ENCODE measurements at places on chromosomes 13 and 19.

GRCh38 chr13:39298951-39299350 is 260.7 kb downstream of the NHLRC3 start:
- no peak for DNase-seq

DNA sequence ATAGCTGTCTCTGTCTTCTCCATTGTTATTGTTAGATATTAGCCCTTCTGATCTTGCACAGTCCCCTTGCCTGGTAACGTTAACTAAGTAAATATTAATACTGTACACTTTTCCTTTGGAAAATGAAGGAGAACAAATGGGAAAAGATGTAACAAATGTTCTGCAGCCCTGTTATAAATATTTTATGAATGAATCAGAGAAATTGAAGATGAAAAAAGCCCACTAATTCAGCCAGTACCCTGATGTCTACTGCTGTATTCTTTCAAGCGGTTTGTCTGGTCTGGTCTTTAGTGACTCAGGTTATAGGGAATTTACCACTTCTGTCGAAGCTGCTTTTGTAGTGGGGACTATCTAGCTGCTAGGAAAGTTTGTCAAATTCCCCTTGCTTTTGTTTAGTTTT is 121.0 kb downstream of the COG6 start:
- no peak for DNase-seq

GRCh38 chr19:46784262-46785053 is 3.9 kb downstream of the SLC1A5 start:
- peak; percentile 91 for DNase-seq

GRCh38 chr13:23848019-23848418 is 41.2 kb downstream of the MIPEP start:
- DNase-seq: no peak

GRCh38 chr13:26946684-26947343 is 186.2 kb upstream of the GPR12 start:
- DNase-seq: peak; percentile 30

DNA sequence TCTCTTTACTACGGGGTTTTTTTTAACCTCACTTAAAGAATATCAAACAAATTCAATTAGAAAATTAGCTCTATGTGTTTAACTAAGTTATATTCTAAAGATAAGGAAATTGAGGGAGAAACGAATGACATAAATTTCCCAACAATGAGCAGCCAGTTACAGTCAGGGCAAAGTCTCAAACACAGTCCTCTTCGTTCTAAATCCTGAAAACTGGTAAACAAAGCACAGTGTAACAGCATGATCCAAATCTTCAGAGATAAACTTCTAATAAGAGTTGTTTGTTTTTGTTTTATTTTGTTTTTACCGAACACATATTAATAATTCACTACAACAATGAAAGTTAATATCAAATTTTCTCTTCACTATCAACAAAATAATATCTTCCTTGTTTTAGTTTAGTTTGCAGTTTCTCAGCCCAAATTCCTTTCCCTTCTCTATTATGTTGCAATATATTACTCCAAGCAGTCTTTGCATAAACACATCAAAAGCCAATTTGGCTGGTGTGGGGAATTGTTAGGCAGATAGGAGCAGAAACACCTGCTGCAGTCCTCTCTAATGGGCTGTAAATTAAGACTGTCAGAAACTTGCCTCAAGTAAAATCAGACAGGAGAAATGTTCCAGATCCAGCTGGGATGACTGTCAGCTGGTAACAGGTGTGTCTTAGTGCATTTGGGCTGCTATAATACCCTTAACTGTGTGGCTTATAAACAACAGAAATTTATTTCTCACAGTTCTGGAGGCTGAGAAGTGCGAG is 106.5 kb upstream of the SGCG start:
- DNase-seq: no peak

DNA sequence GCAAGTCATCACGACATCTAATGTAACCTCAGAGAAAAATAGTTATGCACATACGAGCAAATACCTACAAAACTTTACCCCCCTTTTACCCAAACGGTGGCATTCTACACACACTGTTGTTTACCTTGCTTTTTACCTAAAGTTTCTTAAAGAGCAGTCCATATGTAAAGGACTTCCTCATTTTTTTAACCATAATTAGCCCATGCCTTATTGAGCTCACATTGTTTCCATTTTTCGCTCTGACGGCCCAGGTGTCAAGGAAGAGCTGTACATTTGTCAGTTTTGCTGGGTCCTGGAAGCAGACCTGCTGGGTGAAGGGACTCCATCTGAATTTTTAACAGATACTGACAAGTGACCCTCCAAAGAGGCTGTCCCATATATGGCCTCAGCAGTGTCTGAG is 89.4 kb downstream of the STK24 start:
- no peak for DNase-seq

- no peak for DNase-seq
Observed at GRCh38 chr13:60226507-60226906, 62.8 kb upstream of the DIAPH3 start.

DNA sequence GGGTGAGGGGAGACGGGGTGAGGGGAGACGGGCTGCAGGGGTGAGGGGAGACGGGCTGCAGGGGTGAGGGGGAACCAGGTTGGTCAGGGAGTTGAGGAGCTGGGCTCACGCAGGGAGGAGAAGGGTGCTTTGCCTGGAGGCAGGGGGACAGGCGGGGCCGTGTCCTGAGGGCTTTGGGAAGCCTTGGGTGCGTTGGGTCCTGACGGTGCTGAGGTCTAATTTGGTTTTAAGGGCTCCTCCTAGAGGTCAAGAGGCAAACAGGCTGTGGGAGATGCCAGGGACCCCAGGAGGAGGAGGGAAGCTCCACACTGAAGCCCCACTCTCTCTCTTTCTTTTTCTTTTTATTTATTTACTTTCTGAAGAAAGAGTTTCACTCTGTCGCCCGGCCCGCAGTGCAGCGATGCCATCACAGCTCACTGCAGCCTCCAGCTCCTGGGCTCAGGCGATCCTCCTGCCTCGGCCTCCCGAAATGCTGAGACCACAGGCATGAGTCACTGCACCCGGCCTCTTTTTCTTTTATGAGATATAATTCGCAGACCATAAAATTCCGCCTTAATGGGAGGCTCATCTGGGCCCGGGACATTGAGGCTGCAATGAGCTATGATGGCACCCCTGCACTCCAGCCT is 9.3 kb upstream of the MISP start:
- DNase-seq: no peak

- DNase-seq: no peak
Observed at GRCh38 chr13:67008075-67008668, 222.0 kb downstream of the PCDH9 start.

GRCh38 chr19:58355908-58356765 is 2.8 kb upstream of the A1BG start:
- peak; percentile 6 for DNase-seq

GRCh38 chr13:48593536-48593935 is 60.2 kb upstream of the CYSLTR2 start:
- DNase-seq: peak; percentile 50

DNA sequence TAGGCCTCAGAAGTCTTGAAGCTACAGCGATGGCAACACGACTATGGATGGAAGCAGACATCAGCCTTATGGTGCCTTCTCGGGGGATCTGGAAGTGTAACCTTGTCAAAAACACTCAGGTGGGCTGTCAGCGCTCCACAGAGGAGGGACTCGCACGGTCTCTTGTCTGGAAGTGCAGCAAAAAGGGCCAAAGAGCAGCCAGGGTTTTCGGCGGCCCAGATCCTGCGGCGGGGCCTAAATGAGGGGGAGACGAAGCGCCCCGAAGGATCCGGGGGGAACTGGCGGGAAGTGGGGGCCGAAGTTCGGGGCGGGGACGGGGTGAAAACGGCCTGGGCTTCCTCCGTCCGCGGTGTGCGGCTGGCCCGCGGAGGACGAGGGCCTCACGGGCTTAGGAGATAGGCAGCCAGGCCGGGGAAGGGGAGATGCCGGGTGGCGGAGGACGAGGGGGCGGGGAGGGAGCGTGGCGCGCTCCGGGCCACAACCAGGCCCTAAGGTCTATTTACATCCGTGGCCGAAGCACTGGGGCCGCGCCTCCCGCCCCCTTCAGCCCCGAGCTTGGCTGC is 637 bp downstream of the RANBP3 start:
- DNase-seq: no peak

GRCh38 chr13:36046672-36047071 is 84.5 kb downstream of the DCLK1 start:
- peak; percentile 12 for DNase-seq

- no peak for DNase-seq
Observed at GRCh38 chr13:26999499-26999898, 172.1 kb downstream of the USP12 start.

GRCh38 chr19:49290517-49290916 is 34.5 kb downstream of the SLC6A16 start:
- DNase-seq: no peak

- DNase-seq: no peak
Observed at GRCh38 chr13:33775339-33776108, 42.4 kb upstream of the RFC3 start.
